Mesothelial cell of epicardium (in vitro differentiated cells): ENCODE measurements at places on chromosomes 1 and 21.

DNA sequence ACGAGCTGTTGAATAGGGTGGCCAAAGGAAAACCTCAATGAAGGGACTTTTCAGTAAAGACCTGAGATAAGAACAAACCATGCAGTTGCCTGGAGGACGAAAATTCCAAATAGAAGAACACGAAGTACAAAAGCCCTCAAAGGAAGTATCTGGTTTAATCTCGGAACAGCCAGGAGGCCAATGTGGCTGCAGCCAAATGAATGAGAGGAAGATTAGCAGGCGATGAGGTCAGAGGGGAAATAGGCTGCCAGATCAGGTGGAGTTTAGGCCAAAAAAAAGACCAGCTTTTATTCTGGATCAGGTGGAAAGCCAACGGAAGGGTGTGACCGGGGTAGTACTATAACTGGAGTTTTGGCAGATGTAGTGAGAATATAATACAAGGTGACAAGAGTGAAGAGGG lies 43.7 kb downstream of the SRSF11 start:
- no peak overlapping the region for H3K4me3 ChIP-seq
- no peaks in the 10 kb centered on the region for H3K4me1 ChIP-seq

GRCh38 chr1:2283991-2284895 lies 56.1 kb downstream of the SKI start:
- H3K27ac ChIP-seq = peak overlapping the region; percentile 16
- H3K27me3 ChIP-seq = no peaks in the 10 kb centered on the region
- H3K4me3 ChIP-seq = no peak overlapping the region

DNA sequence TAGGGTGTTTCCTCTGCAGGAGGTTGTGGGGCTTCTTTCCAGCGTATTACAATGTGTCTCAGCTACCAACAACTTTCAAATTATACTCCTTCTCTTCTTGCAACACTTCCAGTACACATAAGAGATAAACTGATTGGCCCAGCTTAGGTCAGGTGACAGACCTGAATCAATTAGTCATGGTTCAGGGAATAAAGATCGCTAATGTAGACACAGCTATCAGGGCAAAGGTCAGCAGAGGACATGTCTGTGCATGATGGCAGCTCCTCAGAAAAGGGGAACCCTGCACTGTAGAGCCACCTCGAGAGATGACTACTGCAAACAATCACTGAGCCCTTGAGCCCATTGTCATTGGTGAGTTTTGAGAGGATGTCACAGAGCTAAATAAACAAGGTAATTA lies 36.8 kb upstream of the PKN2 start:
- H3K27ac ChIP-seq = no peak overlapping the region
- DNase-seq = no peak
- H3K36me3 ChIP-seq = no peaks in the 10 kb centered on the region
- no peaks in the 10 kb centered on the region for H3K4me1 ChIP-seq
- H3K4me3 ChIP-seq = no peak overlapping the region
- no peaks in the 10 kb centered on the region for H3K27me3 ChIP-seq

GRCh38 chr1:116111524-116112021 lies 374 bp downstream of the MAB21L3 start:
- peak overlapping the region; percentile 66 for H3K27ac ChIP-seq
- no peaks in the 10 kb centered on the region for H3K36me3 ChIP-seq
- H3K4me3 ChIP-seq = no peak overlapping the region

DNA sequence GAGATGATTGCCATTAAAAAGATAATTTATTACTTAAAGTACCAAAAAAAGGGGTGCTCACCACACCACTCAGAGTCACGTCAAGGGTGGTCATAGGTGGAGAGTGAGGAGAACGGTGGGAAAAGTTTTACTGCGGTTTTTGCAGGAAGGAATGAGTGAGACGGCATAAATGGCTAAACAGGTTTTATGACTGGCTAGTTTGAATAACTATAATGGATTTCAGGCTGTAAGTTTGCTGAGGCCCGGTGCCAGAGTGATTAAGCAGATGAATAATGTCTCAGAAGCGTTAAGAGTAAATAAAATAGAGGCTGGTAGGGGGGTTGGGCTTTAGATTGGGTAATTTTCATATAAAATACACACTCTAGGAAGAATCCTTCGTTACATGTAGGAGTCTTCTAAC lies 1337.8 kb downstream of the AMY1C start:
- H3K4me1 ChIP-seq = no peaks in the 10 kb centered on the region
- H3K36me3 ChIP-seq = no peaks in the 10 kb centered on the region
- H3K4me3 ChIP-seq = no peak overlapping the region
- H3K27me3 ChIP-seq = no peaks in the 10 kb centered on the region

DNA sequence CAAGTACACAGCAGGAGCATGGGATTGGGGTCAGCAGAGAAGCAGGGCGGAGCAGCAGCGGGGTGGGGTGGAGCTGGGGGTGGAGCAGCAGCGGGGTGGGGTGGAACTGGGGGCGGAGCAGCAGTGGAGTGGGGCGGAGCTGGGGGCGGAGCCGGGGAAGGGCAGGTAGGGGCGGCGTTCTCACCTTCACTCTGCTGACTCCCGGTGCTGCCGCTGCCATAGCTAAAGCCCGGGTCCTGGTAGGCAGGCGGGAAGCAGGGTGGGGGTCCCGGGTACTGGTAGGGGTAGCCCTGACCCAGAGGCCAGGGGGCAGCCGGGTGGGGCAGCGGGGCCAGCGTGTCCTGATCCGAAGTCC lies 6.7 kb downstream of the TAS1R3 start:
- H3K4me1 ChIP-seq = no peaks in the 10 kb centered on the region
- H3K36me3 ChIP-seq = peaks cover 18% of the 10 kb centered on the region
- H3K27me3 ChIP-seq = no peaks in the 10 kb centered on the region
- DNase-seq = no peak
- H3K4me3 ChIP-seq = no peak overlapping the region

- H3K4me3 ChIP-seq = no peak overlapping the region
- H3K36me3 ChIP-seq = no peaks in the 10 kb centered on the region
- H3K4me1 ChIP-seq = peaks cover 17% of the 10 kb centered on the region
- H3K27me3 ChIP-seq = peaks cover 2% of the 10 kb centered on the region
- peak overlapping the region; percentile 91 for H3K27ac ChIP-seq
Measured at GRCh38 chr1:22234476-22235030, 91.7 kb upstream of the WNT4 start.
